Urinary bladder (tissue), 4 donors: ENCODE measurements at places on chromosomes 1 and 21. TPM values are rescaled to one million over a fixed set of nuclear protein-coding genes. Genes with fewer than 3 reads are reported as not detected.

Gene VWA5B1
- 0.58 TPM for total RNA-seq

Gene FCER1G
- total RNA-seq = 15.9 TPM

Gene MSH4
- 0.90 TPM for total RNA-seq

Gene TNNI3K
- 5.1 TPM for total RNA-seq

Gene ACADM
- 90.3 TPM for total RNA-seq

Gene ADARB1
- total RNA-seq = 35.3 TPM

Gene ASCL5
- total RNA-seq = not detected

Gene ADAM30
- not detected for total RNA-seq

Gene SYT14
- total RNA-seq = 2.4 TPM

Gene ZNF691
- 10.3 TPM for total RNA-seq

Gene GJC2
- total RNA-seq = 4.0 TPM

DNA sequence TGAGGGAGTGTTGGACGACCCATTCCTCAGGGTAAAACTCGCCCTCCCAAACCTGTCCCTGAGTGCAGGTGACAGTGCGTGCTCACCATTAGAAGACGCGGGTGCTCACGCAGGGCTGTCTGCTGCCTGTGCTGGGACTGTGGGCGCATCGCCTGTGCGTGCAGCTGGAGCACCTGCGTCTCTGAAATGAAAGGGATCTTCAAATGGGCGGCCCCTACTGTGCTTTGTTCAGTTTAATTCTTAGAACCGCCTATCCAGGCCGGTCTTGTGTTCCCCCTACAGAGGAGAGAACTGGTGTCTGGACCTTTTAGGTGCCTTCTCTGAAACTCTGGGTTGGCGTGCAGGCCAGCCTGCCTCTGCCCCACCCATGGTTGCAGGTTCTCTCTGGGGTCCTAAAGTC is 125.8 kb downstream of the PCBP3 start:
- DNase-seq = no peak

GRCh38 chr1:71463144-71463543 is 382.3 kb upstream of the ZRANB2 start:
- no peak for DNase-seq

GRCh38 chr1:222233444-222234158 is 314.3 kb downstream of the HHIPL2 start:
- DNase-seq = no peak

GRCh38 chr1:223712850-223713474 is 623 bp downstream of the CAPN2 start:
- no peak for DNase-seq

DNA sequence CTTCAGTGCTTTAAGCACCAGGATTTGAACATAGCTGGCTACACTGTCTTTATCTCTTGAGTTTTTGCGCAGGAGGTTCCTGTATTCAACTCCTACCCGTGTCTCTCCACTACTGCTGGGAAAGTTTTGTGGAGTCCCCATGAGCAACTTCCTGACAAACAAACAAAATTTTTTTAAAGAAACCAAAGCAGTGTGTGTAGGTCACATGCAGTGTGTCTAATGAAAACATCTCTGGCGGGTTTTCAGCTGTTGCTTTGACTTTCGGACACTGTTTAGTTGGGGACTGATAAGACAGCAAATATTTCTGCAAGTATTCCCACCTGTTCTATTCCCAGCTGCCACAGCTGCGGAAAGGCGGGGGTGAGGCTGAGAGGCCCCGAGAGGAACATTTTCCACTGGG is 2.0 kb downstream of the PSEN2 start:
- no peak for DNase-seq

GRCh38 chr1:246032031-246032551 is 475.0 kb downstream of the SMYD3 start:
- no peak for DNase-seq

GRCh38 chr1:199009447-199009846 is 370.6 kb downstream of the PTPRC start:
- no peak for DNase-seq

DNA sequence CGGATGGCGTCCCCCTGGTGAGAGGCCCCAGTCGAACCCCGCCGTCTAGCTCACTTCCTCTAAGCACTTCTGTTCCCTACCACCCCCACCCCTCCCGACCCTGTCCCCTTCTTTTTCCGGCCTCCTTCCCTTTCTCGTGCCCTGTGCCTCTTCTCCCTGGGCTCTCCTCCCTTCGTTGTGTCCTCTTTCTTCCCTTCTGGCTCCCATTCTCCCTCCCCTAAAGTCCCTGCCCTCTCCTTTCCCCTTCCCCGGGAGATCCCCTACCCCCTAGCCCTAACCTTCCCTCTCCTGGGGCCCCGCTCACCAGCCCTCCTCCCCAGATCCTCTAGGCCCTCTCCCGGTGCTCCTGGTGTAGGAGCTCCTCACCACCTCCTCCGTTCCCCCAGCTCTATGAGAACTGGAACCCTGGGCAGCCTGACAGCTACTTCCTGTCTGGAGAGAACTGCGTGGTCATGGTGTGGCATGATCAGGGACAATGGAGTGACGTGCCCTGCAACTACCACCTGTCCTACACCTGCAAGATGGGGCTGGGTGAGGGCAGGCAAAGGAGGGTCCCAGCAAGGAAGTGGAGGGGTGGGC is 15.9 kb downstream of the BCAN start:
- DNase-seq = no peak

DNA sequence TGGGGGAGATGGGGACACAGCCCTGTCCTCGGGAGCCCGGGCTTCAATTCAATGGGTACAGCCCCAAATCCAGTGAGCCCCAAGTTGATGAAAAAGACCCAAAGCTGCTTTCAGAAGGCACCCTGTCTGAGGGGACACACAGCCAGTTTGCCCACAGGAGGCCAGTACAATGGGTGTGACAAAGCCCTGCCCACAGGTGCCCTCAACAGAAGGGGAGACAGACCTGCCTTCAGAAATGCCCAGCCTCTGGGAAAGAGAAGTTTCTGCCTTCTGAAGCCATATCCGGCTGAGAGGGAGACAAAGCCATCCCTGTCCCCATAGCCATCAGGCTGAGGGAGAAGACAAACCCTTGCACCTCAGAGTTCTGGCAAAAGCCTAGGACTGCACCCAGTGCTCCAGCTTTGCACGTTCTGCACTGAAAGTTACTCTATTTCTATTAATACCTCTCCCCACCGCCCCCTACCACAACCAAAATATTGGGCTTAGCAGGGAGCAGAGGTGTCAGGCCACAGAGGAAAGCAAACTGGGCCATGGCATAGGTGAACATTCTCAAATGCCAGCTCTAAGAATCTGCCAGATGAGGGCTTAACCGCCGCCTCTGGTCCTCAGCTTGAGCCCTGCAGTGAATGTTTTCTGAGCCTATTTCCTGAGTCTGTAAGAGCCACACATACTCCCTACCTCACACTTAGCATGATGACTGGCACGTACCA is 18.0 kb upstream of the PTAFR start:
- DNase-seq = no peak

GRCh38 chr1:971751-972506 is 5.6 kb downstream of the PLEKHN1 start:
- no peak for DNase-seq

- no peak for DNase-seq
Measured at GRCh38 chr1:43558346-43558841, 27.7 kb downstream of the PTPRF start.

DNA sequence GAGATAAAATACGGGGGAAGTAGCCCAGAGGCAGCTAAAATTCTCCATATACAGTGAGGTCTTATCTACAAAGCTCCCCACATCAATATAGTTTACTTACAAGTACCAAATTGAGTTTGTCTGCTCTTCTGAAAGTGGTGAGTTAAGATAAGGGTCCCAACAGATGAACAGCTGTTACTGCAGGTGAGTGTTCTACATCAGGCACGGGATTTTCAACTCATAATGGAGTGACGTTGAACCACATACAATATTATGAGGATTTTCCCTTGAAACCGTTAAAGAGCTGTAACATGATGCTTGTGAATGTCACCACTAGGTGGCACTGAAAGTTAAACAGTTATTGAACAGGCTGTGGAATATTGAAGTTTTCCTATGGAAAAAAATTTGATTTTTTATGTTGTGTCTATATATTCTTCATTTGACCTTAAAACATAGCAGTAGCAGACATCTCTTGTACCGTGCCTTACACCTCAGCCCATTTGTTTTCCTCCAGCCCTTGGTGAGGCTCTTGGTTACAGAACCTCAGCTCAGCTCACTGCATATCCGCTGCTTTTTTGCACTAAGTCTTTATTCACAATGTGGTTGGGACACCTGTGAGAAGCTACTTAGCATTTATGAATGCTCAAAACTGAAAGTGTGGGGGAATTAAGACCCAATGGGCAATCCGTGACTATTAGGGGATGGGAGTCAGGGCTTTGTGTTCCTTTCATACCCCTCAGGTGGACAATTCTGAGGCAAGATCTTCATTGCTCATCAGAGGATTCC is 23.2 kb downstream of the CD1D start:
- peak; percentile 26 for DNase-seq

DNA sequence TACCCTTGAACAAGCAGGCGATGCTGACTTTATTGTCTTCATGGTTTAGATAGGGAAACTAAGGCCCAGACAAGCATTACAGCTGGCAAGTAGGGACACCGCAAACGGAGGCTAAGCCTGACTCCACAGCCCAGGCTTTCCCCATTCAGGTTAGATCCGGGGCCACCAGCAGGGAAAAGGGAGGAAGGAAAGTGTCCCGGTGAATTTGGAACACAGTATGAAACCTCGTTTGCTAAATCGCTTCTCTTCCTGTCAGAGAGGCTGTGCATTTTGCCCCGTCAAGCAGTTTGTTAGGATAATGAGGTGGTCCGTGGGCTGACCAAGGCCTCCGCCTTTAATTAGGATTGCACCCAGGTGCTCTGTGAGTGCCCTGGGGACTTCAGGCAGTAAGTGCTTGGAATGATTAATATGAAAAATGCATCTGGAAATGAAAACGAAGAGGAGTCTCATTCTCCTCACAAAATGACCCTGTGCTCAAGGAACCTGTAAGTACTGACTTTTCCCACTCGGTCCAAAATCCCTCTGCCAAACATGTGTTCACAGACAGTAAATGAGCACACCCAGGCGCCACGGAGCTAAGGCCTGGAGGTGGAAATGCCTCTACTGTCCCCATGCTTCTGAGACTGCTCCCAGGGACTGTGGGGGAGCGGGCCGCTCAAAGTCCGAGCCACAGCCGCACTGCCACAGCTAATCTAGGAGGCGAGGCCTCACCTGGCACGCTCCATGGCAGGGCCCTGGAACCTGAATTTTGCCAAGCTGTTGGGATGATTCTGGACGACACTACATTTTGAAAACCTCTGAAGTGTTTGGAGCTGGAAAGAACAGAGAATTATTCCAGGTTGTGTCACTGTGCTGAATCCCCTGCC is 234.1 kb downstream of the SDCCAG8 start:
- DNase-seq = no peak

DNA sequence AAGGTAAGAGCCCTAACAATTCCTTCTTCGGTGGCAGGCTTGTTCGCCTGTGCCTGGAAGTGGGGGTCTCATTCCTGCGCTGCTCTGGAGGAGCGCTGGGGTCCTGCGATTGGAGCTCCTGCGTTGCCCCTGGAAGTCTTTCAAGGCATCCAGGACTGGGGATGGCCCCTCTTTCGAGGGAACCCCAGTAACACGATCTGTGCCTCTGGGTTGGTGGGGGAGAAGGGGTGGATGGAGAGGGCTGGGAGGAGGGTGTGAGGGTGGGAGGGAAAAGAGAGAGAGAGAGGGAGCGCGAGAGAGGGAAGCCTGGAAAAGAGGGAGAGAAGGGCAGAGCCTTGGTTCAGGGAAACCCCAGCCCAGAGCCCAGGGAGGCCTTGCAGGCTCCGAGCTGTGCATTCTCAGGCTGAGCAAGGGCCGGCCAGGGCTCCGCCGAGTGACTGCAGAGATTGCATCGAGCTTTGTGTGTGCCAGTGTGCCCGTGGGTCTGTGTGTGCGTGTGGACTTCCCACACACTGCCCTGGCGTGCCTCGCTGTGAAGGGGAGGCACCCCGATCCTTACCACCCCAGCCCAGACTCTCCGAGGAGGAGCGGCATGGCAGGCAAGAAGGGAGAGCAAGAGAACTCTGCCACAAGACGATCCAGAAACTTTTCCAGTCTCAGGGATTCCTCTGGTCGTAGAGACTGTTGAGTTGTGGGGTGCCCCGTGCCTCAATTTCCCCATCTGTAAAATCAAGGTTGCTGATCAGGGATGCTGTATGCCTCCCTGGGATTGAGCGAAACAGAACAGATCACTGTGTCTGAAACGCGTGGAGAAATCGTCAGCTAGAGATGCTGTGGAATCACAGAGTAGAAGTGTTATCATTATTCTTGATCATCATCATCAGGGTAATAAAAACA is 619 bp downstream of the BCL9 start:
- DNase-seq = no peak

DNA sequence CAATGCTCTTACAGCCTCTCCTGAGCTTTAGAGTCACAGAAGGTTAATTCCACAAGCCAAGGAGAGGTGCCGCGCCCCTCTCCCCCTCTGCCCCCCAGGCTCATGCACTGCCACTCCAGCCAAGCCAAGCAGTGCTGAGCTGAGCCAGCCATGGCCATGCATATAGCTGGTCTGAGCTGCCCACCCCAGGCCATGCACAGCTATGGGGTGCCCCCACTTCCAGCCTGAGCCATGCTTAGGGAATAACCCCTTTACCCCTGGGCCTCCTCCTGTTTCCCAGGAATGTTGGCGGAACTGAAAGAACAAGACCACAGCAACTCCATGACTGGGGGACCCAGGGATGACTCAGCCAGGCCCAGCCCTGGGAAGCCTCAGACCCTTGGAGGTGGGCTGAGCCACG is 34.0 kb upstream of the MAGOH start:
- DNase-seq = no peak

GRCh38 chr1:183435497-183435896 is 17.3 kb upstream of the NMNAT2 start:
- DNase-seq = no peak

- no peak for DNase-seq
Measured at GRCh38 chr21:45556645-45557615, 14.7 kb upstream of the SLC19A1 start.
